Bronchial epithelial cell (primary cell): ENCODE measurements at places on chromosomes 6 and 20.

DNA sequence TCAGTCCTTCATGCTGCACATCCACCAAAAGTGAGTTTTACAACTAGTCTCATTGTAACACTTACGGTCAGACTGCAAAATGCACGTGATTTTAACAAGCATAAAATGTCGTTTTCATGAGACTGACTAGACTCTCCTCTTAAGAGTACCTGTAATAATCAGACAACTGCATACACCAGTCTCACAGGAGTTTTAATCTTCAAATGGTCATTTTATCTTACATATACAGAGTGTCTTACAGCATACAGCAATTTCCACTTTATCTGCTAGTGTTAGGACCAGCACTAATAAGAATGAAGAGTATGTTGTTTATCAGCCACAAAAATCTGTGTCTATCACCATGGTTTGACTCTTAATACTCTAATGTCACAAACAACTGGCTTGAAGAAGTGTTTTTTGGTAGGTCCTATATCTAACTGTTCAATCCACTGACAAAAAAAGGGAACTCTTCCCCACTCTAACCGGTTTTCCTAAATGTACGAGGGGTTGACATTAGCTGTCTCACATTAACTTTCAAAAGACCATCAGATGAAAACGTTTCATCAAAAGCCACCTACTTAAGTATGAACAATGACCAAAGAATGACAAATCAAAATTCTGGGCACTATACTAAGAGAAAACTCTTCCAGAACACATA lies 1.5 kb upstream of the ASF1A start:
- no peak for DNase-seq

DNA sequence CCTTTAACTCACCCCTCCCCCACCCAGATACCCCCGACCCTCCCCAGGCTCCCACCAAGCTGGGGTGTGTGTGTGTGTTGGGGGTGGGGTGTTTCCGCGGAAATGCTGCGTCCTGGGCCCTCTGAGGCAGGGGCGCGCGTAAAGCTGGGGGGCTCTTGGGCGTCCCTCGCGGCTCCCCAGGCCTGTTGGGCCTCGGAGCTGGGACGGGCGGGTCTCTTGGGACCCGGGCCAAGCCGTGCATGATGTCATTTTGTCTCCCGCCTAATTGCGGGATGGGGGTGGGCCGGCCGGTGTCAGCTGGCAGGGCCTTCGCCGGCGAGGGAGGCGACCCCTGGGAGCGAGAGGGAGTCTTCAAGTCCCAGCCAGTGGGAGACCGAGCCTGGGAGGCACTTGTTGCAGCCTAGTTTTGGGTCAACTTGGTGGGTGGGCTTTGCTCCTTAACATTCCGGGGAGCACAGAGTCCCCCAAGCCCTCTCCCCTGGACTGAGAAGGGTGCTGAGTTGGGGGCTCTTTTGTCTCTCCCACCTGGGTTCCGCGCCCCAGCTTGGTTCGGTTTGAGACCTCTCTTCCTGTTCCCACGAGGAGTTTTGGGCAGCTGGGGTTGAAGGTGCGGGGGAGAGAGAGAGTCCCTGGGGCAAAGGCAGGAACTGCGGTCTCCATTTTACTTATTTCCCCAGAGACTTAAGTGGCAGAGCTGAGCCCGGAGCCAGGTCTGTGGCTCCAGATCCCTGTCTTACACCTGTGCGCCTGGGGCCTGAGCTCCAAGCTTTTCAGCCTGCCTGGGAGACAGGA lies 623 bp downstream of the MYBL2 start:
- no peak for DNase-seq

DNA sequence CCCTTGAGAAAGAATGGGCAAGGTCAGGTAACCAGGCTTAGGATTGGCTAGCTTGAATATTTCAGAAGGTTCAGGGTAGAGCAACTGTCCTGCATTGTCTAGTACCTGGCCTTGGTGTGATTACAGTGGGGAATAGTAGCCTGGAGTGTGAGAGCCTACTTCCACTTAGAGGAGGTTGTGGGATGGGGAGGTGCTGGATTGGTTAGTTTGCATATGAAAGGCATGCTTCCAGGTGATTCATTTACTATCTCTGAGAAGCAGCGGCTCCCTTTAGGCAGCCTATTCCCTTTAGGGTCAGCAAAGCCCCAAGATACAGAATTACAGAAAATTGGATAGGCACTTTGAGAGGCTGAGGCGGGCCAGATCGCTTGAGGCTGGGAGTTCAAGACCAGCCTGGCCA lies 25.0 kb upstream of the SCGN start:
- peak; percentile 32 for DNase-seq

GRCh38 chr6:92231171-92231701 lies 1188.1 kb downstream of the EPHA7 start:
- no peak for DNase-seq

DNA sequence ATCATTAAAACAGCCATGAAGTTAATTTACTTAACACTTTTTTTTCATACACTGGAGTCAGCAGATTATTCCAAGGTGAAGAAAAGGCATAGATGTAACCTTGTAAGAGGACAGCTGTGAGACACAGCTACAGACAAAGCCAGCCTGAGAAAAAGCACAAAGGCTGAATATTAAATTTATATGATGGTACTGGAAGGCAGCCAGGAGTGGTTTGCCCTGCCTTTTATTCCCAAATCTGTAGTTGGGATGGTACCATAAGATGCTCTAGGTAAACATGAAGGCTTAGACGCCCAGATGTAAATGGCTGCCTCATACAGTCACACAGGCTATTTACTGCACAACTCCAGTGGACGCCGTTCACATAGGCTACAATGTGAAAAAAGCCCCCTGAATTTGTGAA lies 42.1 kb upstream of the LOC128125822 start:
- no peak for DNase-seq

GRCh38 chr6:70599187-70599586 lies 32.5 kb downstream of the SDHAF4 start:
- no peak for DNase-seq

- no peak for DNase-seq
Observed at GRCh38 chr6:167526465-167527368, 201.8 kb downstream of the TTLL2 start.

- no peak for DNase-seq
Observed at GRCh38 chr20:51037532-51038115, 14.7 kb upstream of the KCNG1 start.

GRCh38 chr6:75150685-75151412 lies 55.0 kb downstream of the COL12A1 start:
- DNase-seq = peak; percentile 57

DNA sequence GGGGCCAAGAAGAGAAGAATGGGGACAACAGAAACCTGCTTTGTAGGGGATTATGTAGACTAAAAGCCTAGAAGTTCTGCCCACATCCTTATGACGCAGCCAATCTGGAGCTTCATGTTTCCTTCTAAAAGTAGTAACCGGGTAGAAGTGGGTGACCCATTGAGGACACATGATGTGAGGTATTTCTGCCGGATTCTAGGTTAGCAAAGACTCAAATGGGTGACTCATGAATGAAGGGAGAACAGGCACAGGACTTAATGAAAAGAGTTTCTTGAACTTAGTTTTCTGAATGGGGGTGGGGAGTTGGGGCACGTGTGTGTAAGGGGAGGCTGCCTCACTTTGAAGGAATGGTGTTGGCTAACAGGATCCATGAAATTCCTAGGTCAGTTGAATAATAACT lies 68.8 kb downstream of the CDS2 start:
- DNase-seq = peak; percentile 37

DNA sequence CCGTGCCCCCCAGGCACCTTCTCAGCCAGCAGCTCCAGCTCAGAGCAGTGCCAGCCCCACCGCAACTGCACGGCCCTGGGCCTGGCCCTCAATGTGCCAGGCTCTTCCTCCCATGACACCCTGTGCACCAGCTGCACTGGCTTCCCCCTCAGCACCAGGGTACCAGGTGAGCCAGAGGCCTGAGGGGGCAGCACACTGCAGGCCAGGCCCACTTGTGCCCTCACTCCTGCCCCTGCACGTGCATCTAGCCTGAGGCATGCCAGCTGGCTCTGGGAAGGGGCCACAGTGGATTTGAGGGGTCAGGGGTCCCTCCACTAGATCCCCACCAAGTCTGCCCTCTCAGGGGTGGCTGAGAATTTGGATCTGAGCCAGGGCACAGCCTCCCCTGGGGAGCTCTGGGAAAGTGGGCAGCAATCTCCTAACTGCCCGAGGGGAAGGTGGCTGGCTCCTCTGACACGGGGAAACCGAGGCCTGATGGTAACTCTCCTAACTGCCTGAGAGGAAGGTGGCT lies 960 bp downstream of the TNFRSF6B start:
- DNase-seq = no peak
